Placental epithelial cell (primary cell): ENCODE measurements at places on chromosomes 1 and 21. TPM values are rescaled to one million over a fixed set of nuclear protein-coding genes. Genes with fewer than 3 reads are reported as not detected.

S100A7 gene
- not detected in 2 replicates for total RNA-seq

FGR gene
- under 0.01 TPM in 1 of 2 replicates, not detected in the other for total RNA-seq

NPHP4 gene
- total RNA-seq = 6.0 and 10.2 TPM in 2 replicates

NUDT4B gene
- 9.4 and 19.0 TPM in 2 replicates for total RNA-seq

TEDDM1 gene
- total RNA-seq = not detected in 2 replicates

MASP2 gene
- total RNA-seq = not detected in 2 replicates
